ENCODE measurements at places on chromosomes 1 and 21. TPM values are rescaled to one million over a fixed set of nuclear protein-coding genes. Genes with fewer than 3 reads are reported as not detected.
A peak's percentile ranks its signal among the peaks of the same experiment; 100 is the strongest.

- no peak for DNase-seq
Measured at GRCh38 chr1:17586172-17586964, 46.9 kb downstream of the ARHGEF10L start.

GRCh38 chr1:2786329-2787162 is 14.9 kb downstream of the TTC34 start:
- no peak for DNase-seq

DNA sequence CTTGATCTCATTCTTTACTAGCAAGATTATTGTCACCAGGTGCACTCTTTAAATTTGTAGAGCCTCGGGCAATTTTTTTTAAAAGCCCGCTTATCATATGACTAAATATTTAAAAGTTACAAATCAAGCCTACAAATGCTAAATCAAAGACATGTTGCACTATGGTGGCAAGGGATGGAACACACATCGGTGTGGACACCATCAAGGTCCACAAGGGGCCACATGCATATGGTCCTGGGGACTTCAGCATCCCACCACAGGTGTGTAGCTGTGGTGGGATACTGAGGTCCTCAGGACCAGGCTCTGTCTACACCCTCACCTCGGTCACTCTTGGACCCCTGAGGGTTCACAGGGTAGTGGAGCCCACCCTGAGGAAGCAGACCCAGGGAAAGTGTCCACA is 45.8 kb downstream of the FAM78B start:
- DNase-seq, result peak; percentile 55

- no peak for DNase-seq
Measured at GRCh38 chr21:16310176-16310575, 580.4 kb downstream of the USP25 start.

GRCh38 chr1:62037274-62037673 is 157.4 kb upstream of the L1TD1 start:
- DNase-seq, result no peak

- no peak for DNase-seq
Measured at GRCh38 chr21:42056996-42057689, 14.0 kb upstream of the UMODL1 start.

GRCh38 chr1:156775799-156776198 is 8.5 kb downstream of the PRCC start:
- no peak for DNase-seq

Gene ABCA4
- 0.33 TPM for total RNA-seq

DNA sequence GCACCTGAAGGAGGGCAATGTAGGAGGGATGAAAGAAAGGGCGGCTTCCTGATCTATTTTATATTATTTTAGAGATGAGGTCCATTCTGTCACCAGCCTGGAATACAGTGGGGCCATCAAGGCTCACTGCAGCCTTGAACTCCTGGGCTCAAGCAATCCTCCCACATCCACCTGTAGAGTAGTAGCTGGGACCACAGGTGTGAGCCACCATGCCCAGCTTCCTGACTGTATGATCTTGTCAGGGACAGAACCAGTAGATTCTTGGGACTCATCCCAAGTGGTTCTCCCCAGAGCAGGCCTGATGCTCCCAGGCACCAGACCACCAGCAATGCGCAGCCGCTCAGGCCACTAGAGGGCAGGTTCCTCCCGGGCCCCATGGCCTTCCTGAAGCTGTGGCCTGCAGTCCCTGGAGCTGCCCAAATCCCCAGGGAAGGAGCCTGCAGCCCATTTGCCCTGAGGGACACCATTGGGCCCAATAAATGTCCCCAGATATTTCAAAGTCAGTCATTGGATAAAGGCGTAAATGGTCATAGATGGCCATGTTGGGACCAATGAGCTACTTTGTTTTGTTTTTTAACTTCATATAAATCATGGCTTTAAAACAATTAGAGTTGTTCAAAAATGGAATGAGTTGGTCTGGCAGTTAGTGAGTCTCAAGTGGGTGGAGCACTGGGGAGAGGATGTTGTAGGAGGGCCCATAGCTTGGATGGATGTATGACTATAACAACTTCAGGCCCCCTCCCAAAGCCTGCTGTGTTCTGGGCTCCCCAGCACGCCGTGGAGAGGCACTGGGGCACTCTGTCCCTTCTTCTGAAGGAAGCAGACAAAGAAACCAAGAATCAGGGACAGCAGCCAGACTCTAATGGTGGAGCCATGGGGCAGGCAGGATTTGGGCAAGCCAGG is 44.7 kb upstream of the GOLT1A start:
- no peak for DNase-seq

GRCh38 chr1:95548211-95548610 is 314.2 kb downstream of the RWDD3 start:
- DNase-seq, result no peak

DNA sequence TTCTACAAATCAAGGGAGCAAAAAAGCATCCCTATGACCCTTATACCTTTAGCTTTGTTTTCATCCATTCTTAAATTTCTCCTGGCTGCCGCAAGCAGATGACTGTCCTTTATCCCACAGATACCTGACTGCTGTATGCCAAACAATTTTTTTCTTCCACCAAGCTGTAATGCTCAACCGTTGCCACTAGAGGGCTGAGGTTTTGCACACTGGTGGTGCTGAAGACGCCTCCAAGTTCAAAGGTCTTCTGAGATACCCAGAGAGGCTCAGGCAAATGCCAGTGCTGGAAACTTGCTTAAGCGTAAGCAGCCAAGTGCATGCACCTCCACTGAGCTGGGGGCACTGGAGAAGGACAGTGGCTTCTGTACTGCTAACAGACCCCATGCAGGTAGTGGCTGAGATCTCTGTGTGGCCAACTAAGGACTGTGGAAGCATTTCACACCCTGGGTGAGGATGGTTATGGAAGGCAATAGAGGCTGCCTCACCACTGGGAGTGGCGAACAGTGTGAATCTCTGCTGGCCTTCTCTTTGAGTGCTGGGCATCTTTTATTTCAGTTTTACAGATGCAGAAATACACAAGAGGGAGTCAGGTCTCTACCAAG is 28.5 kb downstream of the CNIH3 start:
- no peak for DNase-seq

GRCh38 chr21:41289431-41289830 is 27.2 kb upstream of the FAM3B start:
- DNase-seq, result peak; percentile 78

DNA sequence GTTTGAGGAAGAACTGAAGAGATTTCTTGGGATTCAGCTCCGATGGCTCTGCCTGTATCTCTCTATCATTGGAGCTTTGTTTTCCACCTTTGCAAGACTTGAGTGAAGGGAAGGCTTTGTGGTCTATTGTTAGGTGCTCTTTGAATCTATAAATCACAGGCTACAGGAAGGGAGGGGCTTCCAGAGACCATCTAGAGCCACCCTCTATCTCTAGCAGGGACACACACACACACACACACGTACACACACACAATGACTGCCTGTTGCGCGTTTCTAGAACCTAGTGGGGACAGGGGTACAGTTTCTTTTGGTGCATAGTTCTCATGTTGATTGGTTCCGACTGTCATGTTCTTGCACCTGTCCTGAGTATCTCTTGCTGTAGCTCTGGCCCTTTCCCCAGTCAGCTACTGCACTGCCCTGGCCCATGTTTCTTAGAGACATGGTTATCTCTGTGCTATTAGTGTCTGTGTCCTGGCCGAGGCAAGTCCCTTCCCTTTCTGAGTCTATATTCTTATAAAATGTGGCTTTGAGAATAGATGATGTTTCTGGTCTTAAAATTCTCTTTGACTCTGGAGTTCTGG is 60.7 kb downstream of the MAN1C1 start:
- no peak for DNase-seq

DNA sequence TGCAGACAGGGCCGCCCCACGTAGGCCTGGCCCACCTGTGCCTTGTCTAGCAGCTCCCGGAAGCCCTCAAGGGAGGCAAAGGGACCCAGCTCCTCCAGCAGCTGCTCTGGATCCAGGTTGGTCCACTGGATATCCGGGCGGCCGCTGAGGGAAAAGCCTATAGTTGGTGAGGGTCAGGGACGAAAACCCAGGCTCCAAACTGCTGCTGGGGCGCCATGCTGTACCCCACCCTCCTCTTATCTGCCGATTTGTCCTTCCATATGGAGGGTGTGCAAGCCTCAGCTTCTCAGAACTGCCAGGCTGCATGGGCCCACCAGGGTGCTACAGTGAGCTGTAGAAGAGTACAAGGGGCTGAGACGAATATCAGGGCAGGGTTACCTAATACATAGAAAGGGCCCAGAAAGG is 12.2 kb downstream of the PTCH2 start:
- DNase-seq, result no peak

Gene FCRL6
- not detected for total RNA-seq

GRCh38 chr1:172966844-172967540 is 83.7 kb downstream of the TNFSF18 start:
- DNase-seq, result no peak

Gene LMX1A
- total RNA-seq, result 0.98 TPM

- DNase-seq, result no peak
Measured at GRCh38 chr21:29174607-29175013, 44.2 kb downstream of the MAP3K7CL start.

- no peak for DNase-seq
Measured at GRCh38 chr21:44275041-44275440, 10.6 kb upstream of the AIRE start.

GRCh38 chr1:155322953-155323728 is 2.4 kb downstream of the RUSC1 start:
- DNase-seq, result peak; percentile 97

Gene FAM131C
- not detected for total RNA-seq

Gene TNFRSF4
- total RNA-seq, result 1.1 TPM

Gene SEMA4A
- total RNA-seq, result 4.1 TPM

GRCh38 chr21:41419921-41420862 is 5.8 kb upstream of the MX1 start:
- DNase-seq, result peak; percentile 97

DNA sequence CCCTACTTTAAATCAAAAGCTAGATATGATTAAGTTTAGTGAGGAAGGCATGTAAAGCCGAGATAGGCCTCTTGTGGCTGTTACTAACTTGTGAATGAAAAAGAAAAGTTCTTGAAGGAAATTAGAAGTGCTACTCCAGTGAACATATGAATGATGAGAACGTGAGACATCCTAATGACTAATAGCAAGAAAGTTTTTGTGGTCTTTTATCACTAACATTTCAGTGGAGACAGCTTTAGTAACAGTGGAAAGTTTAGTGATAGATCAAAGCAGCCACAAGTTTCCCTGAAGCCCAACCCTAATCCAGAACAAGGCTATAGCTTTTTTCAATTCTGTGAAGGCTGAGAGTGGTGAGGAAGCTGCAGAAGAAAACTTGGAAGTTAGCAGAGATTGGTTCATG is 73.6 kb upstream of the LRRC8B start:
- no peak for DNase-seq

Gene FLG2
- total RNA-seq, result not detected

- DNase-seq, result no peak
Measured at GRCh38 chr1:39081271-39082009, 55.3 kb downstream of the NDUFS5 start.

DNA sequence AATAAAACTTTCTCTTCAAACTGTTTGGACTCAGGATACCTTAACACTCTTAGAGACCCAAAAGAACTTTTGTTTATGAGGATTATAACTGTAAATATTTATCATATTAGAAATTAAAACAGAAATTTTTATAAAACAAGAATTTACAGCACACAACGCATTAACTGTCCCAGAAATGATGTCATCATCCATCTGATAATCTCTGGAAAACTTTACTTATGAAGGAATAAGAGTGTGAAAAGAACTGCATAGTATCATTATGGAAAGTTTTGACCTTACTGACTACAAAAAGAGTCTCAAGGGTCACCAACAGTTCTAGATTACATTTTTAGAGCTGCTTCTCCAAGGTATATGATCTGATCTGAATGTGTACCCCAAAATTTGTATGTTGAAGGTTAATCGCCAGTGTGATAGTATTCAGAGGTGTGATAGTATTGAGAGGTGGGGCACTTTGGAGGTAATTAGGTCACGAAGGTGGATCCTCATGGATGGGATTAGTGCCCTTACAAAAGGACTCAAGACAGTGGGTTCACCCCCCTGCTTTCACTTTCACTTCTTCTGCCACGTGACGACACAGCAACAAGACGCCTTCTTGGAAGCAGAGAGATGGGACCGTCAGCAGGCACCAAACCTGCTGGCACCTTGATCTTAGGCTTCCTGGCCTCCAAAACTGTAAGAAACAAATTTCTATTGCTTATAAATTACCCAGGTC is 95.7 kb upstream of the NR5A2 start:
- DNase-seq, result no peak

DNA sequence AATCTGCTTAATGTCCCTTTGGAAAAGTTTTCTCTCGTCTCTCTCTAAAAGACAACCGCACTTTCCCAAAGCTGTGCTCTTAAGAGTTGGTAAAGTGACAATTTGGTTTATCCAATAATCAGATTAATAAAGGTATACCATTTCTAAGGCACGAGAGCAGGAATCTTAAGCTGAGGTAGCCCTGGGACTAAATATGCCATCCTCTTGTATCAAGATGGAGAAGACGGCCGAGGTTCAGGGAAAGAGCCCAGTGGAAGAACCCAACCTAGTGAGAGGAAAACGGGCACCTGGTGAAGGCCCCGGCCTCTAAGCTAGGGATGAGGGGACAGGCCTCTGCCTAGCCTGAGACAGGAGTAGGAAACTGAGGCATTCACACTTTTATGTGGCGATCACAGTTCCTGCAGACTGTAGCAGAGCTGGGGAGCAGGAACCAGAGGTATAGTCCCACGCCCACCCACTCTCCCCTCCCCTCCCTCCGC is 334 bp upstream of the SARS1 start:
- DNase-seq, result no peak

GRCh38 chr21:16071092-16071491 is 341.3 kb downstream of the USP25 start:
- DNase-seq, result no peak

Gene CASZ1
- total RNA-seq, result 31.0 TPM

DNA sequence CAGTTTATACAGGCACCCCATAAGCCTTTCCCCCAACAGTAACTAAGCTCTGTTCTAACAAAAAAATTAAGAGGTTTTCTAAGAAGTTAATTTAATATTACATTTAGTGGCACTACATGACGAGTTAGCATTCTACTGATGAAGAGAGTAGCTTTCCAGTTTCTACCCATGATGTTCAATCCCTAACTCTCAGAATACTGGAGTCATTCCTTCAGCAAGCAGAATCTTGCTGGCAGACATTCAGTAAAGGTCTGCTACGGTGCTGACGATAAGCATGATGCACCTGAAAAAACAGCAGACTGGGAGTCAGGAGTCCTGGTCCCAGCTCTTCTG is 24.5 kb downstream of the SRSF4 start:
- no peak for DNase-seq

Gene RHD
- not detected for total RNA-seq
